Natural killer cell (primary cell): ENCODE measurements at places on chromosomes 3 and 15. TPM values are rescaled to one million over a fixed set of nuclear protein-coding genes. Genes with fewer than 3 reads are reported as not detected.

Gene RAP2B
- 38.1 TPM for total RNA-seq

Gene ZPLD1
- total RNA-seq, result not detected

Gene ADAMTS7
- 0.10 TPM for total RNA-seq

Gene OSBPL10
- 3.6 TPM for total RNA-seq

Gene SLC28A2
- total RNA-seq, result not detected

Gene ITGA11
- not detected for total RNA-seq

Gene KCNMB3
- 1.4 TPM for total RNA-seq

Gene AGBL1
- total RNA-seq, result not detected

Gene ZBTB38
- 40.3 TPM for total RNA-seq

- no peaks in the 10 kb centered on the region for H3K4me1 ChIP-seq
- no peaks in the 10 kb centered on the region for H3K36me3 ChIP-seq
- H3K27ac ChIP-seq, result no peak overlapping the region
- H3K4me3 ChIP-seq, result no peak overlapping the region
Measured at GRCh38 chr3:84487296-84487695, 471.5 kb upstream of the CADM2 start.

GRCh38 chr15:27958911-27959578 lies 140.1 kb downstream of the OCA2 start:
- DNase-seq, result no peak
- H3K36me3 ChIP-seq, result no peaks in the 10 kb centered on the region
- H3K27me3 ChIP-seq, result no peaks in the 10 kb centered on the region
- no peak overlapping the region for H3K4me3 ChIP-seq
- H3K27ac ChIP-seq, result peak overlapping the region; percentile 62

GRCh38 chr3:193452338-193452737 lies 73.8 kb upstream of the ATP13A5 start:
- H3K4me3 ChIP-seq, result no peak overlapping the region
- no peak overlapping the region for H3K27ac ChIP-seq
- H3K27me3 ChIP-seq, result no peaks in the 10 kb centered on the region

- no peak overlapping the region for H3K27ac ChIP-seq
- no peak overlapping the region for H3K4me3 ChIP-seq
- no peaks in the 10 kb centered on the region for H3K36me3 ChIP-seq
- H3K27me3 ChIP-seq, result no peaks in the 10 kb centered on the region
- no peaks in the 10 kb centered on the region for H3K4me1 ChIP-seq
- DNase-seq, result no peak
Measured at GRCh38 chr3:37668818-37669610, 192.7 kb upstream of the CTDSPL start.

GRCh38 chr3:182115328-182116015 lies 403.7 kb downstream of the SOX2 start:
- no peak for DNase-seq
- H3K27me3 ChIP-seq, result no peaks in the 10 kb centered on the region
- no peak overlapping the region for H3K4me3 ChIP-seq
- H3K27ac ChIP-seq, result no peak overlapping the region
- no peaks in the 10 kb centered on the region for H3K4me1 ChIP-seq

- peaks cover 12% of the 10 kb centered on the region for H3K36me3 ChIP-seq
- peaks cover 17% of the 10 kb centered on the region for H3K4me1 ChIP-seq
- no peak for DNase-seq
- no peaks in the 10 kb centered on the region for H3K27me3 ChIP-seq
Measured at GRCh38 chr3:72376956-72377710, 471.1 kb downstream of the SHQ1 start.

- no peak for DNase-seq
- no peak overlapping the region for H3K27ac ChIP-seq
- H3K36me3 ChIP-seq, result no peaks in the 10 kb centered on the region
- no peak overlapping the region for H3K4me3 ChIP-seq
- peaks cover 2% of the 10 kb centered on the region for H3K27me3 ChIP-seq
- H3K4me1 ChIP-seq, result no peaks in the 10 kb centered on the region
Measured at GRCh38 chr15:73756390-73756789, 3.2 kb upstream of the INSYN1 start.

DNA sequence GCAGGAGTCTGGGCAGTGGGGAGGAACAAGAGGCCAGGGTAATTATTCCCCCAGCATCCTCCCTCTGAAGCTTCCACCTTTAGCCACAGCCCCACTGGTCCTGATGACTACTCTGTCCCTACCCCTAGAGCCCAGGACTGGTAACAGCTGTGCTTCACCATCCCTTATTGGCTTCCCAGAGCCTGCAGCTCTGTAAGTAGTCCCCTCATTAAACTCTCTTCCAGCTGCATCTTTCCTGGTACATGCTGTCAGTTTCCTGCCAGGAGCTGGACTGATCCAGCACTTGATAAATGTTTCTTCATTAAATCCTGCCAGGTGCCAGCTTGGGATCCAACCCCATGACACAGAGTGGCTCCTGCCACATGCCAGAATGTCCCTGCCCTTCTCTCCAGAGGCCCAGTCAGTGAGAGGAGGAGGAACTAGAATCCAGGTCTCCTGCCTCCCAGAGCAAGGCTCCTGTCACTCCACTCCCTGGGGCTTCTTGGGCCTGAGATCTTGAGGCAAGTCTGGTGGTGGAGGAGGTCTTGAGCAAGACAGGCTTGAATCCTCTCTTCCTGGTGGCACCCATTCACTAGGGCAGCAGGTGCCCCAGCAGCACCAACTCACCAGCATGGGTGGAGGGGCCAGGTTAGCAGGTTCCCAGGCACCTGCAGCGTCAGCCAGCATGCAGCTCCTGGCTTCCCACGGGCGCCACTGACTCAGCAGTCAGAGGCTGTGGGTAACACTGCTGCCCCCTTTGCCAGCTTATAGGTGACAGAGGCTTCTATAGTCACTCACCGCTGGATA lies 27.6 kb downstream of the FBXW12 start:
- H3K27me3 ChIP-seq, result no peaks in the 10 kb centered on the region
- H3K4me1 ChIP-seq, result no peaks in the 10 kb centered on the region
- no peak overlapping the region for H3K4me3 ChIP-seq
- DNase-seq, result no peak

DNA sequence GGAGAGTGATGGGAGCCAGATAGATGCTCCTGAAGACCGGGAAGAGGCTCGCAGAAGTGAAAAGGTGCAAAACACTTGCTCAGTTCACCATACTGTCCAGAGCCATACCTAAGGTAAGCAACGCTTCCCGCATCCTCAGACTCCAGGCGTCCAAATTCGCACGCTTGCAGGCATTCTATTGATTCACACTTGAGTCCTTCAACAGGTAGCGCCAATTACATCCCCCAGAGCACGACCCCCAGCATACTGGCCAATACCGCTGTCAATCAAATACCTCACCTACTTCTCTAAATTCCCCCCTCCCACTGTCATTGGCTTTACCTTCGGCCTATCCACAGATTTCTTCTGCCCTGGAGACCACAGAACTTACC lies 361 bp upstream of the STXBP5L start:
- H3K27me3 ChIP-seq, result peaks cover 21% of the 10 kb centered on the region
- H3K4me1 ChIP-seq, result peaks cover 10% of the 10 kb centered on the region
- H3K36me3 ChIP-seq, result no peaks in the 10 kb centered on the region
- no peak overlapping the region for H3K4me3 ChIP-seq

DNA sequence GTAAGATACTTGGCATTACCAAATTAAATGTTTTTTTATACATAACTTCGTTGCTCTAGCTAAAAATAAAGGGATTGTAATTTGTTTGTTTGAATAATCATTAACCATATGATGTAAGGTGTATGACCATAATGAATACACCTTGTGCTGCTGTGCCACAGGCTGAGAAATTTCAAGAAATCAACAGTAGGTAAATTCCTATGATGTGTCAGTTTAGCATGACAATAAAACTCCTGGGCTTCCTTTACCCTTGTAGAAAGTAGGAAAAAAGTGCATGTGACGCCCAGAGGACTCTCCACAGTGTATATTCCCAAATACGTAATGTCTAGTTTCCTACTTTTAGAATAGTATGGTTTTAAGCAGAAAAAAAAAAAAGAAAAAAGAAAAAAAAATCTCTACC lies 208.1 kb downstream of the SATB1 start:
- H3K4me3 ChIP-seq, result no peak overlapping the region
- DNase-seq, result no peak

GRCh38 chr3:129723558-129724324 lies 117.3 kb upstream of the PLXND1 start:
- no peak for DNase-seq
- no peaks in the 10 kb centered on the region for H3K4me1 ChIP-seq
- no peak overlapping the region for H3K27ac ChIP-seq
- no peaks in the 10 kb centered on the region for H3K27me3 ChIP-seq

- H3K4me1 ChIP-seq, result peaks cover 23% of the 10 kb centered on the region
- H3K27me3 ChIP-seq, result no peaks in the 10 kb centered on the region
- DNase-seq, result peak; percentile 43
- H3K4me3 ChIP-seq, result peak overlapping the region; percentile 18
- H3K27ac ChIP-seq, result peak overlapping the region; percentile 94
Measured at GRCh38 chr3:196274585-196274984, 12.9 kb downstream of the PCYT1A start.

GRCh38 chr15:40421246-40422157 lies 15.9 kb downstream of the IVD start:
- peaks cover 13% of the 10 kb centered on the region for H3K36me3 ChIP-seq
- DNase-seq, result peak; percentile 85
- no peak overlapping the region for H3K4me3 ChIP-seq
- H3K4me1 ChIP-seq, result peaks cover 6% of the 10 kb centered on the region
- no peak overlapping the region for H3K27ac ChIP-seq
